ENCODE measurements at places on chromosomes 6 and 20.

GRCh38 chr20:40331249-40331648 lies 357.8 kb downstream of the MAFB start:
- DNase-seq: no peak

GRCh38 chr20:59182401-59183044 lies 18.9 kb downstream of the ZNF831 start:
- DNase-seq: no peak

DNA sequence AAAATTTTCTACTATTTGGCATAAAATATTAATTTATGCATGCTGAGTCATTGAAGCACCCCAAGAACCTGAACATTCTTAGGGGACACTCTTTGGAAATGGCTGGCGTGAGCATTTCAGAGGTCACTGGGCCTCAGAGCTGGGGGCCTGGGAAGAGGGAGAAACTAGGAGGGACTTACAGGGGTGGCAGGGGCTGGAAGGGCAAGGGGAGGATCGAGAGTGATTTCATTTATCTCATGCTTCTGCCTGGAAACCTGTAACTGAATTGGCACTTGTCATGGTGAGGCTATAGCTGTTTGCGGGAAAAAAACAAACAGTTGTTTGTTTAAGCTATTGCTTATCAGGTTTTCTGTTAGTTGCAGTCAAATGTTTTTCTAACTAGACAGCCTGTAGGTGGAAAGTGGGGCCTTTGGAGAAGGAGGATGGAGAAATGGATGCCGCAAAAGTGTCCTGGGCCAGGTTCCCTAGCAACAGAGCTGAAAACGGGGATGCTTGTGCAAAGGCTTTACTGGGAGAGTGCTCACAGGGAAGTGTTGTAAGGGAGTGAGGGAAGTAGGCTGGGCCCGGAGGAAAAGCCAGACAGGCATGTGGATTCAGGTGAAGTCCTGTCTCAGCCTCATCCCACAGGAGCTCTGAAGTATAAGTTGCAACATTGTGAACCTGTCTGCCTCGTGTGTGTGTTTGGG lies 36.4 kb upstream of the KAT14 start:
- no peak for DNase-seq

GRCh38 chr20:58194175-58194791 lies 34.2 kb downstream of the ANKRD60 start:
- DNase-seq: no peak

DNA sequence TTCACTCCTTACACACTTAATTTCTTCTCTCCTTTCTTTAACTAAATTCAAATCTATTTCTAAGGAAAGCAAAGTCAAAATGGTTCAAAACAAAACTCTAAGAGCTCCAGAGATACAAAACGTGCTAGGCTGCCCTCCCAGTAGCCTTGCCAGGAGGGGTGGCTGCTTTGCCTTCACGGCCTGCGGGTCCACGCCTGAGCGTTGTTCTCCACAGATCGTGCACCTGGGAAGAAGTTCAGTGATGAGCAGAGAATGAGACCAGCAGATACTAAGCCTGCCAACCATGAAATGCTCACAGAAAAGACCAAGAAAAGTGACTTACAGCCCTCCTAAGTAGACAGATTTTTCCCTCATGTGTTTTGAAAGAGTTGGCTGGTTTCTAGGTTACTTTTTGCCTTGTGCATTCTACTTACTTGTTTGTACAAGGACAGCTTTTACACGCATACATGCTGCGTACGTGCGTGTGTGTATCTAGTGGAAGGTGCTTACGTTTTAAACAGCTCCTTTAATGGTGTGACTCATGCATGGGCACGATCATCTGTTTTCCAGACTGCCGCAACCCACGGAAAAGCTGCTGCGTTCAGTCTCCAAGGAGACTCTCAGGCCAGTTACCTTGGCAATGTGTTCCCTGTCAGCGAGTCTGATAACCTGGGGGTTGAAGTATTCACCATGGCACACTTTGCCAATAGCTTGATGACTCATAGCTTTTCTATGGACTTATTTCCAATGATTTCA lies 32.4 kb upstream of the PBOV1 start:
- DNase-seq: no peak

- no peak for DNase-seq
Observed at GRCh38 chr20:13525225-13525940, 113.3 kb downstream of the TASP1 start.

DNA sequence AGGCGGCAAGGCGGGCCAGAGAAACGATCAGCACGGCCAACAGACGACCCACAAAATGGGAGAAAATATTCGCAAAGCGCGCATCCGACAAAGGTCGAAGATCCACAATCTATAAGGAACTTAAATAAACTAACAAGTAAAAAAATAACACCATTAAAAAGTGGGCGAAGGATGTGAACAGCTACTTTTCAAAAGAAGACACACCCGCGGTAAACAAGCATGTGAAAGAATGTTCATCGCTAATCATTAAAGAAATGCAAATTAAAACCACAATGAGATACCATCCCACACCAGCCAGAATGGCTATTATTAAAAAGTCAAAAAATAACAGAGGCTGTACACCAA lies 117.8 kb upstream of the SIRPA start:
- DNase-seq: no peak

- DNase-seq: no peak
Observed at GRCh38 chr6:11495565-11496145, 41.9 kb upstream of the TMEM170B start.

DNA sequence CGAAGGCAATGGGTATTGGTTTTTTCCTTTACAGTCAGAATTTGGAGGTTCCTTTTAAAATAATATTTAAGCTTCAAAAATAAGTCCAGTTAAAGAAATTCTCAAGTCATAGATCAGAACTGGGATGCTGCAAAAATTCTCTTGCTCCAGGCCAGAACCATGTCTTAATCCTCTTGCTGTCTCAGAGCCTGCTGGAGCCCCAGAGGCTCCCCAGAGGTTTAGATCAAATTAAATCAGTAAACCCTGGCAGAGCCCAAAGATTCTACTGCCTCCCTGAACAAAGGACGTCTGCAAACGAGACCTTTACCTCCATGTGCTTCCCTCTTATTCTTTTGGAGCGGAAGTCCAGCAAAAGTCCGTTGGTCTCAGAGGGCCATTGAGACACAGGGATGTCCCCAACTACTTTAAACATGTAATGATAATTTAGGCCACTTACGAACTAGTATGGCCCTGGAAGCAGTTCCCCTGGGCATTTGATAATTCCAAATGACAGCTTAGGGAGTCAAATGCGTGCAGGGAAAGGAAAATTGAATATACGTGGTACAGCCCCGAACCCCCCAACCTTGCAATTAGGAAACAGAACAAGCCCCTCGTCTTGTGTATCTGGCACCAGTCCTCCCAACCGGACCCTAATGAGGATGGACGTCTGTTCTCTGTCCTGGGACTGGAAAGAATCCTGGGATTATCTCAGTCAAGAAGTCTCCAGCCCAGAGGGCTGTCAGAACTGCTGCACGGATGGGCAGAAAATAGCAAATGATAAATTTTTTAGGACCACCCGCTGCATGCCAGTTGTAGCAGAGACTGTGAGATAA lies 31.5 kb downstream of the SULF2 start:
- no peak for DNase-seq

GRCh38 chr6:112163295-112164257 lies 76.2 kb downstream of the FAM229B start:
- DNase-seq: peak; percentile 62

DNA sequence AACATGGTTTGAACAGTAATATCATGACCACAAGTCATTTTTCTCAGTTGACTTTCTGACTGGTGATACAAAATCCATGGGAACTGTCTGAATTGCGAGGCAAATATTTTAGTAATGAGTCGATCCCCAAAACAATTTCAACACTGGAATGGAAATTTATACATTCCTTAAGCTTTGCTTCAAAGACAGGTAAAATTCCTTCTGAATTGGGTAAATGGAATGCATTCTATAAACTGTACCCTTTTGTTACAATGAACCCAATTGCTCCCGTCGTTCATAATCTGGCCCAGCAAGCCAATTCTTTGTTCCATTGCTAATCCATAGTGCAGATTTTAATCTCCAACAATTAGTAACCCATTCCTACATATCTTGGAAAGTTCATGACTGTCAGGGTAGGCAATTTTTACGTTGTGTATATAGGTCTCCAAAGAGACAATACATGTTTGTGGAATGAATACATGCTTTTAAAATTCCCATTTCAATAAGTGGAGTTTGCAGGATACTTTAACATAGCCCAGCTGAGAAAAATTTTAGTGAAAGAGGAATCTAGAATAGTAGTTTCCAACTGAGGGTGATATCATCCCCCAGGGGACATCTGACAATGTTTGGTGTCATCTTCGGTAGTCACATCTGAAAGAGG lies 32.7 kb downstream of the CYP24A1 start:
- DNase-seq: no peak

DNA sequence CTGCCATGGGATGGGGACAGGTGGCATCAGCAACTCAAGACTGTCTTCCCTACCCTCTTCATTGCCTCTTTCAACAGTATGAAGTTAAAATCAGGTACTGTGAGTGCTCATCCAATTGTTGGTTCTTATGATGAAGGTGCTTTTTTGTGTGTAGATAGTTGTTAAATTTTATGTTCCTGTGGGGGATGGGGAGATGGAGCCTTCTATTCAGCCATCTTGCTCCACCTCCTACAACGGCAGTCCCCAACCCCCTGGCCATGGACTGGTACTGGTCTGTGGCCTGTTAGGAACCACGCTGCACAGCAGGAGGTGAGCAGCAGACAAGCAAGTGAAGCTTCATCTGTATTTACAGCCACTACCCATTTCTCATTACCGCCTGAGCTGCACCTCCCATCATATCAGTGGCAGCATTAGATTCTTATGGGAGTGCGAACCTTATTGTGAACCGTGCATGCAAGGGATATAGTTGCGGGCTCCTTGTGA lies 47.8 kb upstream of the TOP1 start:
- DNase-seq: no peak

- no peak for DNase-seq
Observed at GRCh38 chr20:41509316-41510200, 108.6 kb downstream of the CHD6 start.

GRCh38 chr20:56875052-56875659 lies 246.1 kb downstream of the TFAP2C start:
- DNase-seq: no peak

DNA sequence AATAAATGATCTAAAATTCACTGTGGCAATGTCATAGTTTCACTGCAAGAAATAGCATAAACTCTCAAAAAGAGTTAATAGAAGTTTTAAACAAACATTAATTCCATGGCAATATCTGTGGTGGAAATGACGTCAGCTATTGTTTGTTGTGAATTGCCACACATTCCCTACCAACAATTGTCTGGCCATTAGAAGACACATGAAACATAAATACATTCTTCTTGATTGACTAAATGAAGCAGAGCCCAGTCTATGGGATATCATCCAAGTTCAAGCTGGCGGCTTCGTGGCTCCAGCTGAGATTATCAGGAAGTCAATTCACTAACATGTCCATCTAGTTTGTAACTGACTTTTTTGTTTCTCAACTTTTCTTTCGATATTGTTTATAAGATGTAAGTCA lies 369.0 kb downstream of the ARHGAP18 start:
- no peak for DNase-seq

DNA sequence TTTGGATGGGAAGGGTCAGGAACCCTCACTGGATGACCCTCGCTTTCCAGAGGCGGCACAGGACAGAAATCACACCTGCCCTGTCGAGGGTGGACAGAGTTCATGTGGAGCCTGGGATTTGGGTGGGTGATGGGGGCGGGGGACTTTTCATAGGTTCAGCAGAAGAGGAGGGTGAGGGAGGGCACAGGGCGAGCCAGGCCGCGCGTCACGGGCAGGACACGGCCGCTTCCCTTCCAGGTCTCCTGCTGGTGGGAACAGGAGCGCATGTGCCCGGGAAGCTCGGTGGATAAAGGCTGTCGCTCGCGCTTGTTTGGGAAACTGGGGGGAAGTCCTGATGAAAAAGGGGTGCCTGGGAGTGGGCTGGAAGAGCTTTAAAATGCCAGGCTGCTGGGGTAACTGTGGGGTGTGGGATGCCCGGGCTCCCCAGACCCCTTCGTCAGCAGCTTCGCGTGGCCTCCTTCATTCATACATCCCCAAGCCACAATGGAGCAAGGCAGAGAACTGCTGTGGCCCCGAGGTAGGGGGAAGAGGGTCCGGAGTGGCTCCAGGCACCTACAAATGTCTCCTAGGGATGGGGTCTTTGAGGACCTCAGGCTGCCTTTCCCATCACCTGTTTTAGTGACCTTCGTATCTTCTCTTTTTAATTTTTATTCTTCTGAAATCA lies 102.2 kb downstream of the DACT2 start:
- DNase-seq: no peak

DNA sequence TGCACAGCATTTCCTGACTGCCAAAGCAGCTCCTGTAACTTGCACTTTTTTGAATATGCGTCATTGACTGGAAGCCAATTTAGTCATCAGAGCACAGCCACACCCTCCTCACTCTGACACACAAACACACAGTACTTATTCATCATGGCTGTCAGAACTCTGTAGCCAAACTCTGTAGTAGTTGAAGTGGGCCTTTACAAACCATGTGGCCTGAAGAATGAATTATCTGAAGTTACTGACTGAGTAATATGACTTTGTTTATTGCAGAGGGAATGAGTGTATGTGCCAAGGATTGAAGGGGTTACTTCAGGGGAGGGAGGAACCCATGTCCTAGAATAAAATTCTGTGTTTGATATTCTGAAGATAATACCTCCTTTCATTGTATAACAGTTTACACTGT lies 102.7 kb downstream of the FIG4 start:
- DNase-seq: peak; percentile 5

GRCh38 chr6:56551409-56552120 lies 91.1 kb downstream of the DST start:
- DNase-seq: no peak

DNA sequence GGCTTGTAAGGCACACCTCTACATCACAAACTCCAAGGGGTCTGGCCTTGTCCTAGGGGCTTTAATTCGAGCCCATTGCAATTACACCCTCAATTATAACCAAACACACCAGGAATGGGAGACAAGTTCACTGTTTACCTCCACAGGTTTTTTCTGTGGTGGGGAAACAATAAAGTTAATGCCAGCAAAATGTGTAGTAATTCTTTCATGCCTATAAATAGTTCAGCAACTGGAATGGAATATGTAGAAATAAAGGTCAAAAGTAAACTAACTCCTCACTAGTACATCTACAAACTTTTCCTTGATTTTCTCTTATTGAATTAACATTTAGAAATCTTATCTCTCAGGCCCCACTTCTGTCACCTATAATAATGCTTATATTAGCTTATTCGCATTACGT lies 27.1 kb upstream of the RIPK1 start:
- DNase-seq: no peak

DNA sequence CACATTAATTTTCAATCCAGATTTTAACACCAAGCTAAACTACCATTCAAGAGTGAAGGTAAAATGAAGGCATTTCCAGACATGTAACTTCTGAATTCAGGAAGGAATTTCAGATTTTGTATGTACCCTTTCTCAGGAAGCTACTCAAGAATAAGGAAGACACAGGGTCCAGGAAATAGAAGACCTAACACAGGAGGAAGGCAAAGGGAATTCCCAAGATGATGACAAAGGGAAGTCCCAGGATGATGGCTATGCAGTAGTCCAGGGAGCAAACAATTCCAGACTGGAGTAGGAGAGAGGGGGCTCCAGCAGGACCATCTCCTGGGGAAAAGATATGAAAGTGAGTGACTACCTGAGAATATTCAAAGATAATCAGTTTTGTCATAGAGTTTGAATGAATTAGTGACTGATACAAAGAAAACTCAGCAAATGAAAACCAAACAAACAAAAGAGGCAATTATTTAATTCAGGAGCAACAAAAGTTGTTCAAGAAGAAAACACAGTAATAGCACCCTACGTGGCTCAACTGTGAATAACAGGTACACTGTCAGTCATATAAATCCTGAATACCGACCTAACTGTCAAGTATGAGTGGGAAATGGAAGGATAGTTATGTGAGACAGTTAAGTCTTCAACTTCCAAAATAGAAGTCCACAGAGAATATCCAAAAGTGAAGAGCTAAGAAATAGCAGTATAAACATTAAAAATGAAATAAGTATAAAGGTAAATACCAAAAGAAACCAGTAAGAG lies 4.0 kb downstream of the RNF24 start:
- no peak for DNase-seq

All from CD4-positive, alpha-beta T cell treated with Interferon alpha-2 for 1 hour (primary cell).